ENCODE measurements at places on chromosomes 13 and 19. TPM values are rescaled to one million over a fixed set of nuclear protein-coding genes. Genes with fewer than 3 reads are reported as not detected.

- H3K36me3 ChIP-seq = no peaks in the 10 kb centered on the region
- no peak overlapping the region for H3K4me3 ChIP-seq
- H3K27me3 ChIP-seq = peaks cover 7% of the 10 kb centered on the region
- no peak for DNase-seq
These were observed 1.8 kb downstream of the SBK3 start for GRCh38 chr19:55543567-55543966.

DNA sequence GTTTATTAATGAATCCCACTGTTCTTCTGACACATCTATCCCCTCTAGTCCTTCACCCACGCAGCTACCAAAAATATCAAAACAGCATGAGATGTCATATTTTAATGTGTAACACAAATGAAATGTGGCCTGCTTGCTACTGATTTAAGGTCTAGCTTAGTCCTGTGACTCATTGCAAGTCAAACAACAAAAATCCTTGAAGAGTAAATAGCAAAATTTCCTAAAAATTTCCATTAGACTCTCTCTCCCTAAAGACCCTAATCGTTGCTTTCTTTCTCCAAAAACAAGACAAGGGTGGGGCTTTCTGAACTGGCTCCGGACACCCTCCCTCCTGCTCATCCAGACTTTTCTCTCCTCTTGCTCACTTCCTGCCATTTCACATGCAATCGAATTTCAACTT is 99.9 kb upstream of the IPO5 start:
- no peaks in the 10 kb centered on the region for H3K36me3 ChIP-seq
- H3K4me1 ChIP-seq = no peaks in the 10 kb centered on the region
- no peaks in the 10 kb centered on the region for H3K27me3 ChIP-seq
- no peak overlapping the region for H3K4me3 ChIP-seq

DNA sequence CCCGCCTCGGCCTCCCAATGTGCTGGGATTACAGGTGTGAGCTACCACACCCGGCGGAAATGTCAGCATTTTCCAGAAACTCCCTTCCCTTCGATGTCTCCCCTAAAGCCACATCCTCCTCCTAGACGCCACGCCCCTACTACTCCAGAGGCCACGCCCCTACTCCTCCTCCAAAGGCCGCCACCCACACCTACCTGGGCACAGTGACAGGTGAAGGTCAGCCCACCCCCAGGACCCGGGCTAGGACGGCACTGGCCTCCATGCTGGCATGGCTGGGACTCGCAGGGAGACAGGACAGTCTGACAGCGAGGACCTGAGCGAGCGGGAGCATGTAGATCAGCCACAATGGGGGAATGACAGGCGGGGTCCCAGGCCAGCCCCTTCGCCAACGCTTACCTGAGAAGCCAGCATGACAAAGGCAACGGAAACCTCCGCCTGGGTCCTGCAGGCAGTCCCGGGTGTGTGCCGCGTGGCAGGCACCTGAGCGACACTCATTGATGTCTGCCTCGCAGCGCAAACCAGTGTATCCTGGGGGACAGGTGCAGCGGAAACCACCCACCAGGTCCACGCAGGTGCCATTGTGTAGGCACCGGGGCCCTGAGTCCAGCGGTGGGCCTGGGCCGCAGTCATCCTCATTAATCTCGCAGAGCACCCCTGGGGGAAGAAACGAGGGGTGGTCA is 22.0 kb downstream of the NOTCH3 start:
- peaks cover 4% of the 10 kb centered on the region for H3K27me3 ChIP-seq
- H3K4me1 ChIP-seq = peaks cover 4% of the 10 kb centered on the region
- H3K36me3 ChIP-seq = no peaks in the 10 kb centered on the region
- no peak for DNase-seq
- no peak overlapping the region for H3K4me3 ChIP-seq

TMIGD2 gene
- total RNA-seq = 45.4 TPM

YJEFN3 gene
- total RNA-seq = 12.8 TPM

DNA sequence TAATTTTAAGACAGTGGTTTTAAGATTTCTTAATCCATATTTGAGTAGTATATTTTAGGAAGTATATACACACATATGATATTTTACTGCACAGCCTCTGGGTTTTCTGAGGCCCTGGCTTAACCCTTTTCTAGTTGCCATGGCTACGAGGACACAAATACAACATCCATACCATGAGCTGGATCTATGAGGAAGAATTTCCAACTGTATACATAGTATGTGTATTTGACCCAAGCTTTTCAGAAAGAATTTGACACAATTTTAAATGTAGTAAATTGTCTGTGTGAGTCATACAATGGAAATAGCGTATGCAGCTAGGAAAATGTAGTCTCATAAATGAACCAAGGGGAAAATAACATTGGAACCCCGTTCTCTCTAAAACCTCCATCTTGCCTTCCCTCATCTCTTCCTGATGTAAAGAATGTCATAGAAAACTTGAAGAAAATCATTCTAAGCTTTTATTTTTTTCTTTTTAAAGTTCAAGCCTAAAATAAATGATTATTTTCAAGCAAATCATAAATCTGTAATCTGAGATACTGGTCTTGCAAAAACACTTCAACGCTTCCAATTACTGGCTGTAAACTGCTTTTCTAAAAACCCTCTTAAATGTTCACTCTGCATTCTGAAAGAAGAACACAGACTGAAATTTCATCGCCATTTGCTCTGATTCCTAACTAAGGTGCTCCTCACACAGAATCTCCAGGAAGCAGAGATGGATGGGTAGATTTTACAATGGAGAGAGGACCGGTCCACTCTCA is 172.4 kb downstream of the LACC1 start:
- DNase-seq = no peak
- H3K4me3 ChIP-seq = no peak overlapping the region
- no peaks in the 10 kb centered on the region for H3K36me3 ChIP-seq
- H3K27me3 ChIP-seq = peaks cover 45% of the 10 kb centered on the region
- H3K4me1 ChIP-seq = peaks cover 6% of the 10 kb centered on the region

GRCh38 chr13:73556128-73556527 is 497.3 kb downstream of the KLF5 start:
- no peak for DNase-seq
- H3K4me1 ChIP-seq = no peaks in the 10 kb centered on the region

DNA sequence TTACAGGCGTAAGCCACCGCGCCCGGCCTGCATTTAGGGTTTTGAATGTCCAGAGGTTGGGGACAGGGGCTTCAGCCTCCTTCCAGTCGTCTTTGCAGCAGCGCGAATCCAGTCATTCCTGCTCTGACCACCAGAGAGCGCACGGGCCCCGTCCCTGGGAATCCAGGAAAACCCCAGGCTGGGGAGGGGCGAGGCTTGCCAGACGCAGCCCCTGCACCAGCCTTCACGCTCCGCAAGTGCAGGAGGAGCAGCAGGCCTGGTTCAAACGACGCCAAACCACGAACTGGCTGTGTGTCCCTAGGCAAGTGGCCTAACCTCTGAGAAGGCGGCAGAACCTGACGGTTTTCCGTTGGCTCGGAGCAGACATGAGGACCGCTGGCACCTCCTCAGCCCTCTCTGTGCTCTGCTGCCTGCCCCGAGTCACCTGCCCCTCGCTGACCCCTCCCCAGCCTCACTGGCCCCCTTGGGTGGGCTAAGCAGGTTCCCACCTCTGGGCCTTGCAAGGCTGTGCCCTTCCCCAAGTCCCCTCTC is 2.0 kb upstream of the RNF126 start:
- peak overlapping the region; percentile 34 for H3K4me3 ChIP-seq
- peaks cover 12% of the 10 kb centered on the region for H3K36me3 ChIP-seq
- peaks cover 27% of the 10 kb centered on the region for H3K4me1 ChIP-seq
- DNase-seq = peak; percentile 82

Data from activated CD4-positive, alpha-beta T cell treated with anti-CD3 and anti-CD28 coated beads, Interleukin-2, amount 10 ng/mL, durations not matched to agents 7 days and 5 days (primary cell).